Ureter (tissue), 1 donor: ENCODE measurements at places on chromosomes 2 and 18.

DNA sequence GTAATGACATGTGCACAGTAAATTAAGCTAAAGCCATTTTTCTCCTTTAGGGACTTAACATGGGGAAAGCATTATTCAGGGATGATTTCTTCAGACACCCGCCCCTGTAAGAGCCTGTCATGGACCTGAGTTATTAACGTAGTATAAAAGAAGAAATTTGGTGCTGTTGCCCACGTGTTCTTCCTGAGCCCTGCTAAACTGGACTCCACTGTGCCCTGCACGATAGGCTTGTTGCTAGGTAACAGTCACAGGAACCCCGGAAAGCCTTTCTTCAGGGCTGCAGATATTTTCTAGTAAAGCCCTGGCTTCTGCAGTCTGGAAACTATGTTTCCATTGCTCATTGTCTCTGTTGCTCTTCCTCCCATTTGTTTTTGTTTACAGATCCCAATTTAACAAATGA, 157.9 kb downstream of the LRRC30 start:
- no peak for DNase-seq

GRCh38 chr2:24330161-24330560, 30.2 kb downstream of the ITSN2 start:
- no peak for DNase-seq

DNA sequence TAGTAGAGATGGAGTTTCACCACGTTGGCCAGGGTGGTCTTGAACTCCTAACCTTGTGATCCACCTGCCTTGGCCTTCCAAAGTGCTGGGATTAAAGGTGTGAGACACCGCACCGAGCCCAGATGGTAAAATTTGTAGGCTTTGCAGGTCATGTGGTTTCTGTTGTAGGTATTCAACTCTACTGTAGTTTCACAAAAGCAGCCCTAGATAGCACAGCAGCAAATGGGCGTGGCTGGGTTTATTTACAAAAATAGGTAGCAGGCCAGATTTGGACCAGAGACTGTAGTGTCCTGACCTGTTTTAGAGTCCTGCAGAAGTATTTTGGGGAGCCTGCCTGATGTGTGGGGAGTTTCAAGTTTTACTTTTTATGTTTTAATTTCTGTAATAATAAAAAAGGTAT, 84.1 kb upstream of the RASGRP3 start:
- no peak for DNase-seq

DNA sequence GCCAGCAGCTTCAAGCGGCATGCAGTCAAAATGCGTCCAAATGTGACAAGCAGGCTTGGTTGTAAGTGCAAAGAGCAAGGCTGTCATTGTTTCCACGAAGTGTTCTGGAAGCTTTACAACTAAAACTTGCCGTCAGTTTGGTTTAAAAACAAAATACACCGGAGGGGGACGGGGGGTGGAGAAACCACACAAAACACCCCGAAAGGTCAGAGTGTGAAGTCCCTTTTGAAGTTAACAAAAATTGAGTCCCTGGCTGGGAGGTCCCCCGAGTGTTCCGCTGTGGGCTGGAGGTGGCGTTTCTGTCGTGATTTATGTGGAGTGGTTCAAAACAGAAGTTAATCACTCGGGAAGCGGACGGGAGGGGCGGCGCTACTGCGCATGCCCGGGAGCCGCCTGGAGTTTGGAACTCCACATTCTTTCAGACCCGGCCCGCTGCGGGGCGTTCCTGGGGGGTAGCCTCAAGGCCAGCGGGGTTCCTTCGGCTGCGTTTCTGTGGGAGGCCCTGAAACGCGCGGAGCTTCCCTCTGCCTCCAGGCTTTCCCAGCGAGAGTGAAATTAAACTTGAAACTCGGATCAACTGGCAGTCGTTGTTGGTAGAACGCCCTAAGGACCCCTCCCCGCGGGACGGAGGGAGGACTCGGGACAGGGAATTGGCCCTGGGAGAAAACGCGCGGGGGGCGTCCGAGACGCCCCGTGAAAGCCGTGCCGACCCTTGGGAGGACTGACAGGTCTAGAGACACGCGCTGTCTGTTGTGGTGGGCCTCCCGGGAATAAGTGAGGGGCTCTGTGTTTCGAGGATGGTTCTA, 1.4 kb downstream of the TGIF1 start:
- DNase-seq: peak; percentile 96

- no peak for DNase-seq
Measured at GRCh38 chr2:210050885-210051284, 48.4 kb downstream of the RPE start.

DNA sequence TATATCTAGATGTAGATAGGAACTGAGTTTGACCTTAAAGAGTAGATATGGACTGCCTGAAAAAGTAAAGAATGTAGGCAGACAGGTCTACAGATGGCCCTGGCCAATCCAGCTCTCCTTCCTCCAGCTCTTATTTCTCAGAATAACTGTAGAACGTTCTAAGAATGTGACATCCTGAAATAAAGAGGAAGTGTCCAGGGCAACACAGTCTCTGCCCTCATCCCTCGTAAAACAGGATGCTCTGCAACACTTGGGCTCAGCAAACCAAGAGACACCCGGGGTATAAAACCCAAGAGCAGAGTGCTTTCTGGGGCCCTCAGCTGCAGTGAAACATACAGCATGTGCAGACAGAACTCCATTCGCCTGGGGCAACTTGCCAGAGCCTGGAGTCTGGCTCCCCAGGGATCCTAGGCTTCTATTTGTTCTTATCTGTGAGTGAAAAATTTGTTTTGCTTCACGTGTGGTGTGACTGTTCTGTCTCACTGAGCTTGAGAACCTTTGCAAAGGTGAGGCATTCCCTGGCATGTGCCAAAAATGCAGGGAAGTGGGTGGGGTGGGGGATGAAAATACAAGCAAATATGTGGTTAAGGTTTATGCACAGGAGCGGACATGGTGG, 401.0 kb downstream of the SETBP1 start:
- DNase-seq: no peak

DNA sequence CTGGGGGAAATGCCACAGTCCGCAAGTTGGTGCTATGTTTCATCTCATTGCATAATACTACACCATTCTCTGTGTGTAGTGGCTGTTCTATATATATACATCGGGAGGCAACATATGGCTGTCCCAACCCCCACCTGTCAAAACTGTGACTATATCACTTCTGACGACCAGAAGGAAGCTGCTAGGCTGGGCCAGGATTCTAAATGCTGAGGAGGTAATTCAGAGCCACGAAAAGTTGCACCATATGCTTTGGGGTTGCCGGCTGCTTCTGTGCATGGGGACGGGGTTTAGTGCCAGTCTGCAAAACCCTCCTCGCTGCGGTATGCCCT, 117.3 kb downstream of the MSH2 start:
- no peak for DNase-seq

DNA sequence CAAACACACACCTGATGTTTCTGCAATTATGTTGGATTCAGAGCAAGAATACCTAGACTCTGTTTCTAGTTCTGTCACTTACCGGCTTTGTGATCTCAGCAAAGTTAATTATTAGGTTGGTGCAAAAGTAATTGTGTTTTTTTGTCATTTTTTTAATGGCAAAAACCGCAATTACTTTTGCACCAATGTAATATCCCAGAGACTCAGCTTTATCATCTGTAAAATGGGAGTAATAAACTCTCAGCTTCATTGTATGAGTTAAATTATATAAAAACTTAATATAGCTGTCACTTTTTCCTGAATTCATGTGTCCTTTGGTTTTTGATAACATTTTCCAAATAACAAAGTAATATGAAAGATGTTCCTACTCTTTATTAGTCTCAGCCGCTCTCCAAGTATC, 251.7 kb downstream of the TRIB2 start:
- DNase-seq: no peak

GRCh38 chr2:7742301-7742700, 825.1 kb downstream of the RNF144A start:
- no peak for DNase-seq

DNA sequence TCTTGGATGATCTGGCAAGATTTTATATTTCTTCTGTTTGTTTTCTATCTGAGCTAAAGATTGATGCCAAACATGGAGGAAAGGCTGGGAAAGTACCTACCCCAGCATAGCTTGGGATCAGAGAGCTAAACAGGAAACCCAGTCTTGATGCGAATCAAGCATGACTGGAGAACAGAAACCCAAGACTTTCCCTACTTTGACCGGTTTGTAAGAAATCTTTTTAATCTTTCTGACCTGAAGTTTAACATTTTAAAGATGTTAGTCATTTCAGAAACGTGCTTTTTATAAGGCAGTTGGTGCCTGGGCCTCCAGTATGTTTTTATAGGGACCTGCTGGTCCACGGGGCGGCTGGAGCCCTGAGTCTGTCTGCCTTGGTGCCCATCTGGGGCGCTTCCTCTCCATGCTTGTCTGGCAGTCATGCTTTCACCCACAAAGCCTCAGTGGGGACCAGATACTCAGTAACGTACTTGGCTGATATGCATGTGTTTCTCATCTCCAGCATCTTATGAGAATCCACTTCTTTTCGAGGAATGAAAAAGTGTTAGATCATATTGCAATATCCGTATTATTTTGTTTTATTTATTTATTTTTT, 266.5 kb downstream of the PTGR3 start:
- DNase-seq: no peak

GRCh38 chr2:218536804-218537494, 31.2 kb downstream of the USP37 start:
- no peak for DNase-seq

GRCh38 chr2:160616149-160616548, 122.5 kb upstream of the RBMS1 start:
- DNase-seq: no peak

GRCh38 chr2:235467588-235467987, 26.3 kb upstream of the AGAP1 start:
- no peak for DNase-seq

GRCh38 chr2:127673291-127674069, 1.9 kb downstream of the LIMS2 start:
- peak; percentile 40 for DNase-seq

DNA sequence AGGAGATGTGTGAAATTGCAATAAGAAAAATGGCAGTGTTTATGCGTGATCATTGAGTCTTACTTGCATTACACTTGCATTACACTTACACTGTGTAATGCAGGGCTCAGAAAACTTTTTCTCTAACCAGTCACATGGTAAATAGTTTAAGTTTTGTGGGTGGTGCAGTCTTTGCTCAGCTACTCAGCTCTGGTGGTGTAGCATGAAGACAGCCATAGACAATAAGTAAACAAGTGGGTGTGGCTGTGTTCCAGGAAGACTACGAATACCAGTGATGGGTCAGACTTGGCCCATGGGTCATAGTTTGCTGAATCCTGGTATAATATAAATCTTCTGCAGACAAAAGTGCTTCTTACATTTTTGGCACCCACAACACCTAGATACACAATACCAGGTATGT, 115.6 kb upstream of the CYP1B1 start:
- no peak for DNase-seq

- DNase-seq: no peak
Measured at GRCh38 chr2:217103752-217104545, 244.1 kb upstream of the TNP1 start.

GRCh38 chr2:122636097-122636496, 880.6 kb downstream of the TSN start:
- no peak for DNase-seq

- DNase-seq: no peak
Measured at GRCh38 chr18:70390371-70391090, 101.7 kb downstream of the SOCS6 start.

GRCh38 chr2:75224636-75225094, 25.3 kb upstream of the TACR1 start:
- DNase-seq: no peak

- DNase-seq: no peak
Measured at GRCh38 chr2:217838409-217838831, 164.4 kb downstream of the TNS1 start.
